ENCODE measurements at places on chromosomes 13 and 19. TPM values are rescaled to one million over a fixed set of nuclear protein-coding genes. Genes with fewer than 3 reads are reported as not detected.

Gene ZNF442
- total RNA-seq, result 0.27 TPM

DNA sequence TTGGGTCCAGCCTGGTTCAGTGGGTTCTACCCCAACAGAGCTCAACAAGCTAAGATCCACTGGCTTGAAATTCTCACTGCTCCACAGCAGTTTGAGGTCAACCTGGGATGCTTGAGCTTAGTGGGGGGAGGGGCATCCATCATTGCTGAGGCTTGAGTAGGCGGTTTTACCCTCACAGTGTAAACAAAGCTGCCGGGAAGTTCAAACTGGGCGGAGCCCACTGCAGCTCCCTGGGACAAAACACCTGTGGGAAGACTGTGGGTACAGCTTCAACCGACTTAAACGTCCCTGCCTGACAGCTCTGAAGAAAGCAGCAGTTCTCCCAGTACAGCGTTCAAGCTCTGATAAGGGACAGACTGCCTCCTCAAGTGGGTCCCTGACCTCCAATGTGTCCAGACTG is 1161.9 kb downstream of the UQCRFS1 start:
- DNase-seq, result no peak

Gene GPR42
- total RNA-seq, result not detected

- no peak for DNase-seq
Observed at GRCh38 chr19:38352611-38353010, 17.0 kb downstream of the CATSPERG start.

Gene SLC8A2
- total RNA-seq, result 1.7 TPM

GRCh38 chr19:1214862-1215731 is 9.5 kb downstream of the STK11 start:
- no peak for DNase-seq
